ENCODE measurements at places on chromosomes 5 and 9.

DNA sequence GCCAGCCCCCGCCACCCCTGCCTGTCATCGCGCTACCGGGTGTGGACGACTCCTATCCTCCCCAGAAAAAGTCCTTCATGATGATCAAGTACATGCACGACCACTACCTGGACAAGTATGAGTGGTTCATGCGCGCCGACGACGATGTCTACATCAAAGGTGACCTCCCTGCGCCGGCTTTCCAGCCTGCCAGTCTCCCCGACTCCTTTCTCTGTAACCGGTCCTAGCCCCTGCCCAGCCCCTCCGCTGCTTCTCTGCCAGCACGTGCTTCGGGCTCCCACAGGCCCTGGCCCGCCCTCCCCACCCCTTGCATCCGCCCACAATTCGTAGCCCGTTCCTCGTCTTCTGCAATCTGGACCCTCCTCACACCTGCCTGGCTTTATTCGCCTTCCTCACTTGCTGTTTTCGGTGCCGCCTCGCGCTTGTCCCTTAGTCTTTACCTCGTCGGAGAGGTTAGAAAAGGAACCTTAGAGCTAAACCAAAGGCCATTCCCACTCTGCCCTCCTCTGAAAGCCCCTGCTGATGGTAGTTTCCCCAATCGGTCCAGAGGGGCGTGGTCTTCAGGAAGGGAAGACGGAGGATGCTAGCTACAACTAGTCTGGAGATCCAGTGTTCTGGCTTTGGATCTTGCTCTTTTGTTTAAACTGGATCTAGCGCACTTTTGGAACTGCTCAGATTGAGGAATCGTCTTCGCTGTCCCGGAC is 1.4 kb downstream of the CHSY3 start:
- DNase-seq: no peak

DNA sequence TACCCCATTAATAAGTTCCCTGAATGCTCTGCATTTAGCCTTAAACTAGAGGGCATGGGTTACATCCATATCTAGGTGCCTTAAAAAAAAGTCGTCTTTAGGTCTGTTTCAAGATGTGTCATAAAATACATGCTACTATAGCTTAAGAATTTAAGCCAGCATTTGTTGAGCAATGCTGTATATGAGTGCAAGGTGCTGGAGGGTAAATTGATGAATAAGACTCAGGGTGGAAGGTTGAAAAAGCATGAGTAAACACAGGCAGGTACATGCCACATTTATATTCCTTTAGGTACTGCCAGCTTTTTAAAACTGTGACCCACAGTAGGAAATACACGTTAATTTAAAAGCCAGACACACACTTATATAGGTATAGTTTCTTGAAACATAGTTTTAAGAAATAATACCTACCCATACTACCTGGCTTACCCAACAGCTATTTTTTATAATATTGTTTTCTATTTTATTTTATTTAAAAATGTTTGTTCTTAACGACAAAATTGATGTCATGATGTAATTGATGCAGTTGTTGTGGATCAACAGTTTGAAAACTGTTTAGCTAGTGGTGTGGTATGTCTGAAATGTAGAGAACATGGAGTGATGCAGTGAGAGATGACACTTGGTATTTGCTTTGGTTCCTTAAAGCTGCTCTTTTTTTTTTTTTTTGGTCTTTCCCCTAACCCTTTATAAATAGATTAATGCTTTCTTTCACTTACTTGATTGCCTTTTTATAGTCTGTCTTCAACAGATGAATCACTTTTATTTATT is 3.9 kb downstream of the HMGCR start:
- DNase-seq: no peak

DNA sequence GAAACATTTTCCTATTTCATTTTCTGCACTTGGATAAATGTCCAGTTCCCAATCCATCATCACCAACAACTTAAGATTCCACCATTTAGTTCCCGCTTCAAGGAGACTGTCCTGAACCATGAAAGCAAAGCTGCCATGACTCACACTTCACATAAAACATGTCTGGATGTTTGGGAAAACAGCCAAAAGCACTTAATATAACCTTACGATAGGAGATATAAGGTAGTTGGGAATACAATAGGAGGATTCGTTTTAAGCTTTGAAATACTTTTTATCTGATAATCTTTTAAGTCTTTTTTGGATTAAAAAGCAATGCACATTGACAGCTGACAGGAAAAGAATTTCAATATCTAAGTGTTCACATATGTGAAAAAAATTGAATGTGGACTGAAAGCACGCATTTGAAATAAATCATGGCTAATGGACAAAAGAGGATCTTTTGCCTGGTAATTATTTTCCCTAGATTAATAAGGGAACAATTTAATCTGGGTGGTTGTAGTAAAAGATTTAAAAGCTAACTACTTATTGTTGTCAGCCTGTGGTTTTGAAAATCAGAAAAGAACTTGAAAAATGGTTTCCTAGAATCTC is 17.3 kb upstream of the TGFBI start:
- no peak for DNase-seq

DNA sequence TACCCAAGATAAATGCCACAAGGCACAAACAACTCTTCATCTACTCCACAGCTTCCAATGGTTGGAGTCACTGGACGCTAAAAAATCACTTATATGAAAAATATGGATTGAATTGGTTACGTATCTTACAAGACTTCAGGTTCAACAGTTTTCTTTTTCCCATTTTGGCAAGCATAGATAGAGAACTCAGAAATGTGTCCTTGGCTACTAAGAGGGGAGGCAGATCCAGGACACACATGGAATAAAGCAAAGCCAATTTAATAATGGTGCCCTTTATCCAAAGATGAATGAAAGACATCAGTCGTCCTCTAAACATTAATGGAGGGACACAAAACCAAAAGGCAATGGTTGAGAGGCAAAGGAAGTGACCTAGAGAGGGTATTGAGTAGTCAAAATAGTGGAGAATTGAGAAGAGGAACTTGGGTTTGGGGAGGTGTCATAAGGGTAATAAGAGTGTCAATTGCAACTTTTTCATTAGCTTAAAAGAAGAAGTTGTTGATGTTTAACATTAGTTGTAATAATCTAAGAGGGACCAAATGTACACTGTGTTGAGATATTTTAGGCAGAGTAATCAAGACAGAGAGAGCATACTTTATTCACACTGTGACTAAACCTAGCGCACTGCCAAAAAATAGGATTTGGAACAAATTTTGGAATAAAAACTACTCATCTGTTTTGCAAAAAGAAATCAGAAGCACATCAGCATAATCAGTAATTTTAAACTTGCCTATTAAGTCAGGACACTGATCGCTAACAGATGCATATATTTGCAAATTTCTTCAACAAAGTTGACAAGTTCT is 308.2 kb downstream of the ARL15 start:
- DNase-seq: no peak

DNA sequence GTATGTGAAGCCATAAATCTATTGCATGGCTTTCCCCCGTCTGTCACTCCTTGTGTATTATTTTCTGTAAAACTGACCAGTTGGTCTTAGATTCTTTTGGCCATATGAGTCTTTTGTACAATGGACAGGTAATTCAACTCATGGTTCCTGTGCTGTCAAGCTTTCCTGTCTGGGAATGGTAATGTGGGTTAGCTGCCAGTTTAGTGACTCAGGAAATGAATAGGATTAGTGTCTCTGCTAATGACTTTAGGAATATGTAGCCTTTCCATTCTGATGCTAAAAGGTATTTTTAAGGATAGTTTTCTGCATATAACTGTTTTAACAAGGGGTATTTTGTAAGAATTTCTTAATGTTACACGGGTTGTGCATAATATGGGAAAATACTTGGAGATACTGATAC is 182.7 kb downstream of the PBX3 start:
- DNase-seq: no peak

GRCh38 chr9:74361508-74361907 is 135.6 kb upstream of the RORB start:
- DNase-seq: no peak

- DNase-seq: no peak
These were observed 33.7 kb upstream of the ADRB2 start for GRCh38 chr5:148792744-148793143.

Data from spleen (tissue), 13 donors.